HepG2 (cell line): ENCODE measurements at places on chromosomes 2 and 18.

GRCh38 chr2:160111951-160112798 is 49.8 kb upstream of the PLA2R1 start:
- DNase-seq: no peak

GRCh38 chr18:25350489-25351251 is 1.3 kb downstream of the ZNF521 start:
- DNase-seq: no peak

DNA sequence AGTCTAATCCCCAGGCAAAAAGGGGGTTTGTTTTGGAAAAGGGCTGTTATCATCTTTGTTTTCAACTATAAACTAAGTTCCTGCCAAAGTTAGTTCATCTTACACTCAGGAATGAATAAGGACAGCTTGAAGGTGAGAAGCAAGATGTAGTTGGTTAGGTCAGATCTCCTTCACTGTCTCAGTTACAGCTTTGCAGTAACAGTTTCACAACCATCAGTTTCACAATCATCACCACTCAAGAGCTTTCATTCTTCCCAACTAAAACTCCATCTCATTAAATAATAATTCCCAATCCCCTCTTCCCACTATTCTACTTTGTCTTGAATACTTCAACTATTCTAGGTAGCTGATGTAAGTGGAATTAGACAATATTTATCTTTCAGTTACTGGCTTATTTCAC is 200.9 kb downstream of the NYAP2 start:
- no peak for DNase-seq

DNA sequence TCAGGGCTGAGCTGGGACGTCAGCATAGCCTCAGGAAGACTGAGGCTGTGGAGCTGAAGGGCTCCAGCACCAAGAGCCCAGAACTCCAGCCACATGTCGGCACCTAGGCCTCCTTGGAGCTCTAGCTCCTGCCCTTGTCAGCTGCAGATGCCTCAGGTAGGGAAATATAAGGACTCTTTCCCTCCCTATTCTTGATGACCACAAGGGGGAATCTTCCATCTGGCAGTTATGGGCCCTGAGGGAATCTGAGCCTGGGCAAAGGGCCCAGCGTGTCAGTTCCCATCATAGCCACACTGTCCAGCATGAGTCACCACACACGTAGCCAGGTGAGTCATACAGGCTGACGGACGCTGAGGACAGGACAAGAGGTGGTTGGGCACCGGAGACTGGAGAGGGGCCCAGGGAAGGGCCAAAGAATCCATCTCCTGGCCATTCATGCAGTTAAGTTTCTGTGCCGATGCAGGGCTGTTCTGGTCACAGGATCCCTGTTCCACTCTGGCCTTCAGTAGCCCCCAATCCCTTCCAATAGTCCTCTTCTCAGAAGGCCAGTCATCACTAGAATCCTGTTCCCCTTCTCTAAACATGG is 1.8 kb downstream of the MPV17 start:
- DNase-seq: peak; percentile 99
